ENCODE measurements at places on chromosomes 6 and 20. TPM values are rescaled to one million over a fixed set of nuclear protein-coding genes. Genes with fewer than 3 reads are reported as not detected.

SCRT2 gene
- total RNA-seq = not detected

LPA gene
- total RNA-seq = not detected

CALHM5 gene
- total RNA-seq = 2.2 TPM

RAB44 gene
- total RNA-seq = under 0.01 TPM

VIP gene
- not detected for total RNA-seq

HTR1B gene
- total RNA-seq = 0.66 TPM

ELOVL2 gene
- 0.43 TPM for total RNA-seq

KCNK16 gene
- not detected for total RNA-seq

GPR63 gene
- total RNA-seq = 0.22 TPM

MMP24 gene
- total RNA-seq = 0.43 TPM

WFDC2 gene
- not detected for total RNA-seq

AVP gene
- not detected for total RNA-seq

TP53TG5 gene
- total RNA-seq = not detected

THBS2 gene
- total RNA-seq = 169 TPM

RIPOR3 gene
- total RNA-seq = 40.7 TPM

PPP1R16B gene
- not detected for total RNA-seq

PAX1 gene
- total RNA-seq = not detected

CHMP4B gene
- 61.7 TPM for total RNA-seq

HLA-DRB1 gene
- total RNA-seq = 0.14 TPM

FAM50B gene
- 6.6 TPM for total RNA-seq

PKHD1 gene
- total RNA-seq = not detected

Data from placental pericyte (primary cell).